NCI-H1930 (cell line): ENCODE measurements at places on chromosomes 3 and 15.

DNA sequence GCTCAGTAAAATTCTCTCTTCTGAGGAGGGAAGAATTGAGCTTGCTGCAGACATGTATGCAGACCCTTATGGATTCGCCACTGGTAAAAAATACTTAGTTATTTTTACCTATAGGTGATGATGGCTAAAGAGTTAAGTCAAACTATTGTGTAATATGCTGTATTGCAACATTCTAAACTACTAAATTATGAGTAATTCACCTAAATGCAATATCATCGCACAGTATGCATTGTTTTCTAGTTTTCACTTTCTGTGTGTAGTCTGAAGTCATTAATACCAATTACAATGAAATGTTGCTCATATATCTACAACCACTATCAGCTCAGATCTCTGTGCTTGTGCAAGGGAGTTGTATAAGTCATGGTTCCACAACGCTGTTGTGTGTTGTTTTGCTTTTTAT is 48.7 kb upstream of the ROBO2 start:
- DNase-seq = no peak

GRCh38 chr3:72633534-72633933 is 214.7 kb downstream of the SHQ1 start:
- DNase-seq = no peak

DNA sequence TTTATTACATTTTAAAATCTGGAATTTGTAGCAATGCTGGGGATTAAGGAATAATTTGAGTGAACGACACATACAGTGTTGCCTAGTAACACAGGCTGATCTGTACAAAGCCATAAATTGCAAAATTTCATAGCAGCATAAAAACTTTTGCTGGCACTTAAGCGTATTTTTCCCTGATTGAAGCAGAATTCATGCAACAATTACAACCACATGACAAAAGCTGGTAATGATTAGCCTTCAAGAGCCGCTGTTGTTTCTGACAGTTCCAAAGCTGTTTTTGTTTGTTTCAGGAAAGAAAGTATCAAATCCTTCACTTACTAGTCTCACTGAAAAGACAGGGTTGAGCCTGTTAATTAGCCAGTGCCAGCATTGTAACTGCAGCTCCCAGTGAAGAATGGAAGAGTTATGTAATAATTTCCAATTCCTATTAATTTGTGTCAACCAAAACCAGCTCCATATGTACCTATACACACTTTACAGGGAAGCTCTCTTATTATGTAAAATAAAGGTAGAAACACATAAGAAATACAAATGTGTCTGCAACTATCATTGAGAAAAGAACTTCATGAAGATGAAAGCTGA is 60.7 kb downstream of the AGTR1 start:
- no peak for DNase-seq

- no peak for DNase-seq
Observed at GRCh38 chr3:178100908-178101307, 435.3 kb upstream of the KCNMB2 start.

DNA sequence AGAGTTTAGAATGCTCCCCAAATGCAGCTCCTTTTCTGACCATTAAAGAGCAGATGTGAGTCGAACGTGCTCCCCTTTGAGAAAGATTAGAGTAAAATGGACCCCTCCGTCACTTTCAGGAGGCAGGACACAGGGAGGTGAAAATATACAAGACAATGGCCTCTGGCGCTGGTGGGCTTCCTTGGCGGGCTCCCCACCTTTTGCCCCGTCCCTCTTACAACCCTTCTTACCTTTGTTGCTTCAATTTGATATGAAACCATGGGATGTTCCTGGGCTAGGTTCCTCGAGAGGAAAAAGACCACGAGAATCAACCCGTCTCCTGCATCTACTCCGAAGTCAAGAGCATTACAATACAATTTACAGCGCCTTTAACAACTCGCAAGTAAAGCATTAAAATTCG is 214.2 kb downstream of the MEIS2 start:
- DNase-seq = no peak

- no peak for DNase-seq
Observed at GRCh38 chr15:73517566-73517965, 74.6 kb downstream of the REC114 start.

DNA sequence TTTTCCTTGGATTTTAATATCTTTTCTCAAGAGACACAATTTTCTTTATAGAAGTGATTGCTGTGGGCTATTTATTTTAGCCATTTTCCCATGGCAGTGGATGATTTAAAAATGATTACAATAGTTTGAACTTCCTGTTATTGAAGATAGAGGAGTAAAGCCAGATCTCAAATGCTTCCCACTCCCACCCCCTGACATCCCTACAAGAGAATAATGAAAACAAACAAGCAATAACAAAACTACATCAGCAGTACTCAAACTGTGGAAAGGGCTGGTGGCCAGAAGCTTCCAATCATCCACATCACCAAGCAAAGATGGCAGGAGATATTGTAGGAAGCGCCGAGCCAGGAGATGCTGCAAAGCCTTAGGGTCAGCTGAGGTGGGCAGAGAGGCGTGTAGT is 831.1 kb upstream of the NR2F2 start:
- DNase-seq = no peak
